ENCODE measurements at places on chromosomes 4 and X.

- DNase-seq: no peak
These were observed 157.2 kb downstream of the CFAP299 start for GRCh38 chr4:80492761-80493160.

DNA sequence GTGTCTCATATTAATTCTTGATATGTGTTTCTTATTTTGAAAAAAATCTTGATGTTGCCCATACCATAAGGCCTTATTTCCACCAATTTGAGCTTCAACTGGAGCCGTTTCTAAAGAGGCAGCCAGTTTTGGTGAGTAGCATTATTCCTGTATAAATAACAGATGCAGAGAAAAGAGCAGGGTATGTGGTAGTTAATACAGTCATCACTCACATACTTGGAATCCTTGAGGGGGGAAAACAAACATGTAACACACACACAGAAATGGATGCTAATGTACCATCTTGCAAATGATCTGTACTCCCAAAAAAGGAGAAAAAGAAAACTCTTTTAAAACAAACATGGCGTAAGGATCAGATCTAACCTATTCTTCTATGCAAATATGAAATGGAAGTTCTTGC lies 389.7 kb downstream of the GPM6A start:
- no peak for DNase-seq

- DNase-seq: no peak
These were observed 5.8 kb upstream of the DCLK2 start for GRCh38 chr4:150072471-150072870.

DNA sequence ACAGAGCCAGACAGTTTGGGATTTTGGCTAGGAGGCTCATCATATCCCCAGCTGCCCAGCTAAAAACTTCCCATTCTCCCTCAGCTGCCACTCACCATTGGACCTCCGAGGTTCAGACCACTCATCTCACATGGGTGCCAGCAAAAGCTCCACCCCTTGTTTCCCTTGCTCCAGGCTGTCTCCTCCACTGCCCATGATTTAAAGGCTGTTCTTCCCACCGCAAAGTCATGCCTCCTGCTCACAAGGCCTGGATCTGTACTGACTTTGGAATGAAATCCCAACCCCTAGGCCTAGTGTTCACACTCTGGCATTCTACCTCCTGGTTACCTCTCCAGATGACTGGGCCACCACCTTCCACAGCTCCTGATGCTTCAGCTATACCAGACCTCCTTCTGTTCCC lies 142.2 kb upstream of the EOLA2 start:
- DNase-seq: no peak

GRCh38 chr4:164731827-164732474 lies 22.0 kb upstream of the SMIM31 start:
- peak; percentile 57 for DNase-seq

Measured in neuronal stem cell (in vitro differentiated cells).